ENCODE measurements at places on chromosomes 13 and 19. TPM values are rescaled to one million over a fixed set of nuclear protein-coding genes. Genes with fewer than 3 reads are reported as not detected.

Gene CEACAM7
- total RNA-seq, result not detected

Gene TINCR
- 0.37 TPM for total RNA-seq

DNA sequence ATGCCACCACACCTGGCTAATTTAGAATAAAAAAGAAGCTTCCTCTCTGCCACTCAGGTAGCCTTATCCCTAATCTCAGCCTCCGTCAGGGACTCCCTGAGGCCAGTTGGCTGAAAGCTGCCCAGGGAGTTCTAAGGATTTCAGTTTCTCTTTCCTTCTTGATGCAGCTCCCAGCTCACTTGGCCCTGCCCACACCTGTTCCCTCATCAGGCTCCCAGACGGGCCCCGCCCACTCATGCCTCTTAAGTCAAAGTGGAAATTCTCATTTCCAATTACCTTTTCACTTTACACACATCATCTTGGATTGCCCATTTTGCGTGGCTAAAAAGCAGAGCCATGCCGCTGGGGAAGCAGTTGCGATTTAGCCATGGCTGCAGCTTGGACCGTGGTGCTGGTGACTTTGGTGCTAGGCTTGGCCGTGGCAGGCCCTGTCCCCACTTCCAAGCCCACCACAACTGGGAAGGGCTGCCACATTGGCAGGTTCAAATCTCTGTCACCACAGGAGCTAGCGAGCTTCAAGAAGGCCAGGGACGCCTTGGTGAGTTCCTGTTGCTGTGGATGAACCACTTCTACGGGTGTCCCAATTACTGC lies at the start of gene IFNL1:
Gene IFNL1, plus strand, starts transcription at position 353 of the 591 bp plus-strand sequence. Its CDS starts 15 bp downstream, at position 368.
- H3K4me3 ChIP-seq, result no peak within 1 kb of the TSS
- DNase-seq, result no peak
- peaks cover 29% of the 10 kb centered on the region for H3K4me1 ChIP-seq
- H3K27me3 ChIP-seq, result peaks cover 11% of the 10 kb centered on the region

DNA sequence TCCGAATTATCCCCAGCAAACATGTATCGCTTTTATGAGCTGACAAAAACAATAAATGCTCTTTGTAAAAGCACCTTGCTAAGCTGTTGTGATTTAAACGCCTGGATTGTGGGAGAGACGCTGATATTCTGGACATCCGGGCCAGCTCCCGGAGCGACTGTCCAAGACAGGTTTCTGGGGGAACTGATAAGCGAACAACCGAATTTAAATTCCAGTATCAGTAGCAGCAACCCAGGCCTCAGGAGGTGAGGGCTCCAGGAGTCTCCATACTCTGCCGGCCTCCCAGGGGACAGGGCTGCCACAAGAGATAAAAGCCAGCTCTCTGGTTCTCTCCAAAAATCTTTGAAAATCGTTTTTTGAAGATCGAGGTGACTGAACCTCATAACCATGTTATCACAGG lies 50.3 kb upstream of the VSTM2B start:
- no peak overlapping the region for H3K27ac ChIP-seq
- H3K4me1 ChIP-seq, result no peaks in the 10 kb centered on the region
- H3K4me3 ChIP-seq, result no peak overlapping the region
- no peak for DNase-seq
- no peaks in the 10 kb centered on the region for H3K36me3 ChIP-seq
- peaks cover 2% of the 10 kb centered on the region for H3K27me3 ChIP-seq

GRCh38 chr13:37597477-37598025 lies 1.0 kb downstream of the POSTN start:
- H3K27me3 ChIP-seq, result no peaks in the 10 kb centered on the region
- no peak overlapping the region for H3K27ac ChIP-seq
- no peak for DNase-seq
- no peaks in the 10 kb centered on the region for H3K36me3 ChIP-seq
